ENCODE measurements at places on chromosomes 16 and 17.

DNA sequence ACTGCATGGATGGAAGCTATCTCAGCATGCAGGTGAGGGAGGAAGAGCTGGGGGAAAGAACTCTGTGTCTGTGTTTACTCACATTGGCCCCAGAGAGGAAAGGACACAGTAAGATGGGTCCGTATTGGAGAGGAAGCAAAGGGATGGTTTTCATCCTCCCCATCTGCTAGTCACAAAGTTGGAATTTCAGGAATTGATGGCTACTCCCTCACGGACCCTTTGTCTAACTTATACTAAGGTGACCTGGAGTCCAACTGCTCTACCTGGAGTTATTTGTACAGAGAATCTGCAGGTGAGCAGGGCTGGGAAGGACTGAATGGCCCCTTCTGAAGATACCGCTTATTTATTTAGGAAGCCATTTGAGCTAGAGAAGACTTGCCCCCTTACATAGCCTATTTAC lies 55.1 kb downstream of the WNT3 start:
- no peak for DNase-seq

DNA sequence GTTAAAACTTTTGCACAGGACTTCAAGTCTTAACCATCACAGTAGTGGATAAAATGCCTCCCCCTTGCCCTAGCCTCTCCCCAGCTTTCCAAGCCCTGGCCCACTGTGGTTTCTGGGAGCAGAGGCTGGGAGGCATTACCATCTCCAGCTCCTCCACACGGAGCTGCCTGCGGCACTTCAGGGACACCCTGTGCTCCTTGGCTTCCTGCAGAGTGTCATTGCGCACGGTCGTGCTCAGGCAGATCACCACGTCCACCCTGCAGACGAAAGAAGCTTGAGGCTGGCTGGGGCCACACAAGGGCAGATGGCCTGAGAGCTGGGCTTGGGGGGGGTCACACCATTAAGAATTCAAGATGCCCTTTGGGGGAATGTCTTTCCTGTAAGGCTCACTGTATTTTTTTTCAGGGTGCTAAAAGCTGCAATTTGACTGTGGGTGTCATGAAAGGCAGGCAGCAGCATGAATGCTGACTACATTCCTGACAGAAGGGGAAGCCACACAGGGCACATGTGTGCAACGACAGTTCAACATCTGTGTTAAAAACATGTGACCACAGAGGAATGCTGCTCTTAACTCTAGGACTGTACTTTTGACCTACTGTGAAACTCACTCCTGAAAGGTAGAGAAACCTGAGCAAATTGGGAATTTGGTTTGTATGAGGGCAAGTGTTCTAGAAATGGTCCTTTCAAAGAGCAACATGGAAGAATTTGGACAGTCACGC lies 47.7 kb upstream of the CLEC18B start:
- no peak for DNase-seq

- peak; percentile 88 for DNase-seq
Observed at GRCh38 chr17:80649672-80650330, 105.2 kb downstream of the RPTOR start.

DNA sequence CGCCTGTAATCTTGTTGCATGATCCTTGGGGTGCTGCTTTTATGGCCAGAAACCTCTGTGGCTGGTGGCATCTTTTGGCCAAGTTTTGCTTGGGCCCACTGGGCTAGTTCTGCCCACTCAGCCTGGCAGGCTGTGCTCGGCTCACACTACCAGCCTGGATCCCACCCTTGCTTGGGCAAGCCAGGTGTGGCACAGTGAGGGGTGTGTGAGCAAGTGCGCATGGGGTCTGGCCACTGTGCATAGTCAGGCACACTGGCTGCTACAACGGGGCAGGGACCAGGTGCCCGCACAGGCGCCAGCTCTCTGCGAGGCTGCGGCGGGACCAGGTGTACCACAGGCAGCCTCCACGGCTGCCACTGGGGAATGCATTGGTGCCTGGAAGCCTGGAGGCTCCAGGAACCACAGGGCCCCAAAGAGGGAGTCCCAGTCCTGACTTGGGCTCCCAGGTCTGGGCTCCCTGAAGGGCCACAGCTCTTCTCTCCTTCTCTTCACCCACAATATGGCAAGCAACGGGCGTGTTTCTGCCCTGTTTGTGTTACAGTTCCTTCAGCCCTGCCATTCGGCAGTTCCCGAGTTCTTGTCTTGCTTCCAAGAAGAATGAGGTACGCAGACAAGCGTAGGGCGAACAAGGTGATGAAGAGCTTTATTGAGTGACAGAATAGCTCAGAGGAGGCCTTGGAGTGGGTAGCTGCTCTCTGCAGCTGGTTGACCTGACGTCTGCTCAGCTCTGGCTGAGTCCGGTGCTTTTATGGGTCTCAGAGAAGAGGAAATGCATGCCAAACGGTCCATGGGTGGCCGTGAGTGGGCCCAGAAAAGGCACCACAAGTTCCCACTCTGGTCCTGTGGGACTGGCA lies 26.7 kb upstream of the PRM1 start:
- no peak for DNase-seq

DNA sequence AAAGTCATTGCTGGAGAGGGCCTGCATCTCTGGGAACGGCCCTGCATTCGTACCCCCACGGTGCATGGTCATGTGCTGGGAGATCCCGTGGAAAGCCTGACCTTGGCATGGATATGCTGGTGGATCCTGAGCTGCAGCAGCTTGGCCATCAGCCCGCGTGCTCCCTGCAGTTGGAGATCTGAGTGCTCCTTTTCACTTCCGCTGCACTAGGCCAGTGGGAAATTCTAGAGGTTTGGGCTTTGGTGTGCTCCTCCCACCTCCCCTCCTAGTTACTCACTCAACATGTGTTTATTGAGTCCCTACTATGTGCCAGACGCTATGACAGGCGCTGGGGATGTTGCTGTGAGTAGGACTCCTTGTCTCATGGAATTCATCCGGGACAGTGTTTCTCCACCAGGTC lies 91.1 kb downstream of the RGS9 start:
- DNase-seq = no peak

DNA sequence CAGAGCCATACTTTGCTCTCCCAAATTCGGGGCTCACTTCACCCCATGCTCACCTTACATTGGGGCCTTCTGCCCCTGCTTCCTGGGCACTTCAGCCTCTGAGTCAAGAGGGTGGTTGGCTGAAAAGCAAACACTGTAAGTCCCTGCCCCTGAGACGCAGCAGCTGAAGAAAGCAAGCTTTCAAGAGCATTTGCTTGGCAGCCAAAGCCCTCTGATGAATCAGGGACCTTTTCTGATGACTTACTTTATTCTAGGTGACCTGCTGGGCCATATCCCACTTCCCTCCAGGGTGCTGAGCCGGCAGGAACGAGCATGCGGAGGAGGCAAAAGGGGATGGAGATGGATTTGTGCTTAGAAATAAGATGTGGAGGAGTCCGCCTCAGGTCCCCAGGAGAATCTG lies 147.0 kb upstream of the TNRC6C start:
- no peak for DNase-seq

DNA sequence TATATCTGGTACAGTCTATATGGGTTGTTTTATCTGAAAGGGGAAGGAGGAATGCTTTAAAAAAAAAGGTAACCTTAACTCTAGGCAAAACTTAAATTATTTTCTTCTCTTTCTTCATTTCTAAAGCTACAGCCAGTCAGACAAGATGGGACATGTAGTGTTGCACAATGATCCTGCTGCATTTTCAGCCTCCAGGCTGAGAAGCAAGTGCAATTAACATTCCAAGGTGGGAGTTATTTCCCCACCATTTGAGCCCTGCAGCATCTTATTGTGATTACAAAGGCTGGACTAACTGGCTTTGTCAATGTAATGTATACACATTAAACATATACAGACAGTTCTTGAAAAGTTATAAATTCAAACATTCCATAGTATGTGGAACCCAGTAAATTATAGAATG lies 22.6 kb upstream of the NF1 start:
- DNase-seq = no peak

GRCh38 chr17:69711541-69711940 lies 297.0 kb downstream of the MAP2K6 start:
- DNase-seq = no peak

DNA sequence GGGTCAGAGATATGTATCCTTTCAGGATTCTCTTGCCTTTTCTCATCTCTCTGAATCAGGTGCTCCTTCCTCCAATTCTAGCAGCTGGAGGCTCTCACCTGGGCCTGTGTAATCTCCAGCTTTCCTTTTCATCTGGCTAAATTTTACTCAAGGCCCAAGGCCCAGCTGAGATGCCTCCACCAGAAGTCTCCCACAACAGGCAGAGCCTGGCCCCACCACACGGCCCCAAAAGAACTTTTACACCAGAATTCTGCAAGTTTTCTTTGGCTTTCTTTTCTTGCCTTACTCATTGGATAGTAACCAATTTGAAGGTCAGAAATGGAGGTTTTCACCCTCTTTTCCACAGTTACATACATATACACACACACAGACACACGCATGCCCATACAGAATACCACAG lies 14.6 kb downstream of the RND2 start:
- DNase-seq = no peak

- no peak for DNase-seq
Observed at GRCh38 chr17:81192386-81193050, 26.5 kb upstream of the AATK start.

GRCh38 chr17:68576811-68577496 lies 24.2 kb downstream of the FAM20A start:
- DNase-seq = no peak

- DNase-seq = no peak
Observed at GRCh38 chr17:3993493-3994220, 29.4 kb upstream of the ATP2A3 start.

DNA sequence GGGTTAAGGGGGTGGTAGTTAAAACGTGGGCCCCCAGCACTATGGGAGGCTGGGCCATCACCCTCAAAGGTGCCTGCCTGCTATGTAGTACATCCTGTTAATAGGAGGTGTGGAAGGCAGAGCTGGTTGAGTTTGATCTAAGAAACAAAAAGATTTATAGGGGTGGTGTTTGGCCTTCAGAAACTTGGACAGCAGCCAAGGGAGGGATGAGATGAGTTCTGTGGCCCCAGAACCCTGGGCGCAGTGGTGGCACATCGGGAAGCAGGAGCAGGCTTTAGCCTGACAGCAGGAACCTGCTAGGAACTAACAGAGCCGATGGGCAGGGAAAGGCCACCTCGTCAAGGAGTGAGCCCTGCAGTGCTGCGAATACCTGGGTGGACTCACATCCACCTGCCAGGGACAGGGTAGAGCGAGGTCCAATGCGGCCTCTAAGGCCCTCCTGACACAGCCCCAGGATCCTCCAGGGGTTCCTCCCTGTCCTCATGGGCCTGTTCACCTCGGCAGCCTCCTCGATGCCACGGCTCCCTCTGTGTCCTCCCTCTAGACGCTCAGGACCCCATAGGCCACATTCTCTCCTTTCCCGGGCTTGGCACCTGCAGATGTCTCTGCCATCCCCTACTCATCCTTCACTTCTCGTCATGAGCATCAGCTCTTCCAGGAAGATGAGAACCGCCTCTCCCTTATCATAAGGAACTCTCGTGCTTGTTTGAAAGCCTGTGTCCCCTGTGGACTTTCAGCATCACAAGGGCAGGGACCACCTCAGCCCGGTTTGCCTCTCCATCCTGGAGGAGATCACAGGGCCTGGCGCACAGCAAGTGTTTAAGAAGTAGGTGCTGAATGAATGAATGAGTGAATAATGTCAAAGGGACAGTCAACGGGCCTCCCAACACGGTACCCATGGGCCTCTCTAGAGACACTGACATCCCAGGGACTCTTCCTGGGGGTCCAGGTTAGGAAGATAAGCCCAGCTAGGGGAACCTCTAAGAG lies 103.5 kb upstream of the TNRC6C start:
- no peak for DNase-seq

DNA sequence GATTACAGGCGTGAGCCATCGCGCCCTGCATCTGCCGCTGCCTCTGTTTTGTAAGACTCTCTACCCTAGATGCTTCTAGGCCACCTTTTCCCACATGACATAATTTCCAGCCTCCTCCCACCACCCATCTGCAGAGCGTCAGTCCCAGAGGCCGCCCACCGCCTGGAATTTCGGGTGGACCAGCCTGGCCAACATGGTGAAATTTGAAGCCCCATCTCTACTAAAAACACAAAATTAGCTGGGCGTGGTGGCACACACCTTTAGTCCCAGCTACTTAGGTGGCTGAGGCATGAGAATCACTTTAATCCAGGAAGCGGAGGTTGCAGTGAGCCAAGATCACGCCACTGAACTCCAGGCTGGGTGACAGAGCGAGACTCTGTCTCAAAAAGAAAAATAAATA lies 5.1 kb upstream of the CIBAR2 start:
- DNase-seq = no peak

- DNase-seq = no peak
Observed at GRCh38 chr16:30930160-30930571, 6.8 kb downstream of the FBXL19 start.

DNA sequence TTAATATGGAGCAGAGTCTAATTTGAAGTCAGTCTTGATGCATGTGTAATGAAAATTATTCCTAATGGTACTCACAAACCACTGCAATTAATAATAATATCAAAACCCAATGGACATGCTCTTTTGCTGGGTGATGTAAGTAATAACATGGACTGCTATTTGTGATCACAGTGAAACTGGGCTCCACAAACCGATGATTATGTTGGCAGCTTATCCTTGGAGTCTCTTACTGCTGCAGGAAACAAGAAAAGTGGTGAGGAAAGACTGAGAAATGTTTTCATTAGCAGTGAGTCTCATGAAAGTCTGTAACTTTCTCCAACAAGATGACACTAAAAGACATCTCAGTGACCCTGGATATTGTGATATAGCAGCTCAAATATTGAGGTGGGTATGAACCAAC lies 45.2 kb downstream of the TMEM100 start:
- no peak for DNase-seq

DNA sequence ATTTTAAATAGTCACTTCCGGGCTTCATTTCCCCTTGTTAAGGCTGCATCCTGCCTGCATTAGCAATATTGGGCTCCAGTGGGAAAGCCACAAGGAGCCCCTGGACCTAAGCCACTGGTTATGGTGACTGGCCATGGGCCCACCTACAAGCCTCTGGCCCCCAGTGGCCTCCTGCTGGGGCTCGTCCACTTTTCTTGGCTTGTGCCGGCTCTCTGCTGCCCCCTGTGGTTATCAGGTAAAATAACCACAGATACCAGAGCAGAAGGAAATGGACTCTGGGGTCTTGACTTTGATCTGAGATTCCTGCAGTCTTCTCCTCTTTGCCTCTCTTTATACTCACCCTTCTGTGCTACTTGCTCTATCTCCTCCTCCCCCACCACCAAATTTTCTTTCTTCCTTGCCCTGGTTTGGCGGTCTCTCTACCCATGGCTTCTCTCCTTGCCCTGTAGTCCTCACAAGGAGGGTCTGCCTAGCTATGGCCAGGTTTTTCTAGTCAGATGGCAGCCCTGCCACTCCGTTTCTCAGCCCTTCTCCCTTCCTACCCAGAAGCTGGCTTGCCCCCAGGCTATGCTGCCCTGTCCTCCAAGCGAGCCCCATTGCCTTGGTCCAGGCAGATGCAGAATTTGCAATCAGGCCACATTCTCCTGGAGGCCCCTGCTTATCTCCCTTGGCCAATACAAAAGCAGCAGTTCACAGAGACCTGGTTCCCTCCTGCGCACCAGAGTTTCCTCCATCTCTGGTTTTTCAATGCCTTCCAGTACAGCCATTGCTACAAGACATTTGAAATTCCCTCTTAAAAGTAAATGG lies 82.9 kb upstream of the RCVRN start:
- DNase-seq = peak; percentile 29

GRCh38 chr16:79909571-79909970 lies 309.0 kb upstream of the MAF start:
- no peak for DNase-seq

All from activated T-cell treated with anti-CD3 and anti-CD28 coated beads, Interleukin-2, amount 50 U/mL, for 72 hours (primary cell).